ENCODE measurements at places on chromosomes 2 and 18.

DNA sequence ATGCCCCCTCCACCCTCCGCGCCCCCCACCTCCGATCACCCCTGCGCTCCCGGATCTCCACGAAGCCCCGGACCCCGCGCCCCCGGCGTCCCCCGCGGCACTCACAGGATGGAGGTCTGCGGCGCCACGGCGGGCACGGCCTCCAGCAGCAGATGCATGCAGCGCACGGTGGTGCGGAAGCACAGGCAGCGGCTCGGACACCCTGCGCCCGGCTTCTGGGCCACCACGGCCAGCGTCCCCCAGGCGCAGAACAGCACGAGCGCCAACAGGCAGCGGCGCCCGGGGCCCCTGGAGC lies 217 bp downstream of the PXDN start:
- DNase-seq, result no peak

GRCh38 chr2:15864176-15864769 lies 76.1 kb upstream of the MYCN start:
- no peak for DNase-seq

GRCh38 chr2:175976391-175977157 lies 25.5 kb downstream of the LNPK start:
- no peak for DNase-seq

DNA sequence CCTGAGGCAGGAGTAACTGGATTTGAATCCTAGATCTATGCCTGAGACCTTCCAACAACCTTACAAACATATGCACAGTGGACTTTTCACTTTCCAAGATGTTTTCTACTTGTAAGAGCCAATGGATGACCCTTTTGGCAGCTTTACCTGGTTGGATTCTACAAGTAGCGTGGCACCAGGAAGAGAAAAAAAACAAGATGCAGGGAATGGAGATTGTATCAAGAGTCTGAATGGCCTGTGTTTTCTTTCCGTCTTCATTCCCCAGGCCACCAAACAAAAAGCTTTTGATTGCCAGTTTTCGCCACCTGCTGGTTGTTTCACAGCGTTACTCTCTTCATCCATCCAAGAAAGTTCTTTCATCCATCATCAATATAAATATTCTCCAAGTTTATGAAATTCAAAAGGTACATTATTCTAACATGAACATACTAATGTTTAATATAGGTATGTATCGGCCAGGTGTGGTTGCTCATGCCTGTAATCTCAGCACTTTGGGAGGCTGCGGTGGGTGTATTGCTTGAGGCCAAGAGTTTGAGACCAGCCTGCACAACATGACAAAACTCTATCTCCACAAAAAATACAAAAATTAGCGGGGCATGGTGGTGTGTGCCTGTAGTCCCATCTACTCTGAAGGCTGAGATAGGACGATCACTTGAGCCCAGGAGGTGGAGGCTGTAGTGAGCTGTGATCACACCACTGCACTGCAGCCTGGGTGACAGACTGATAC lies 3.5 kb upstream of the BCL2 start:
- peak; percentile 84 for DNase-seq
